KBM-7 (cell line): ENCODE measurements at places on chromosomes 1 and 21.

GRCh38 chr1:189424746-189425331, 1052.8 kb downstream of the BRINP3 start:
- DNase-seq, result no peak

GRCh38 chr21:41170442-41170841, 2.5 kb downstream of the BACE2 start:
- peak; percentile 19 for DNase-seq

GRCh38 chr1:46302641-46303037, 777 bp downstream of the LRRC41 start:
- peak; percentile 34 for DNase-seq

DNA sequence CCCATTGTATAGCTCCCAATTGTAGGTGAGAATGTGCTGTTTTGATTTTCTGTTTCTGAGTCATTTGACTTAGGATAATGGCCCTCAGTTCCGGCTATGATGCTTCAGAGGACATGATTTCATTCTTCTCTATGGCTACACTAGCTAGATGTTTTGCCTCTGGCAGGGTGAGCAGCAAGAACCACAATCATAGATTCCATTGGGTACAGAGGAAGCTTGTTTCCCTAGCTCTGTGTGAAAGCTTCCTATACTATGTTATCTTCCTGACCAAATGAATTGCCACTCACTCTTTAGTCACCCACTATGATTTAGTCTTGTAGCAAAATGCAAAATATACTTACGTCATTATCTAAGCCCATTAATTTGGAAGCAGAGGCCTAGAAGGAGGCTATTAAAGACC, 616.3 kb downstream of the PLA2G4A start:
- no peak for DNase-seq

GRCh38 chr21:29343519-29343918, 44.8 kb downstream of the BACH1 start:
- DNase-seq, result no peak

- no peak for DNase-seq
Observed at GRCh38 chr1:167430849-167431242, 87.5 kb downstream of the CD247 start.

DNA sequence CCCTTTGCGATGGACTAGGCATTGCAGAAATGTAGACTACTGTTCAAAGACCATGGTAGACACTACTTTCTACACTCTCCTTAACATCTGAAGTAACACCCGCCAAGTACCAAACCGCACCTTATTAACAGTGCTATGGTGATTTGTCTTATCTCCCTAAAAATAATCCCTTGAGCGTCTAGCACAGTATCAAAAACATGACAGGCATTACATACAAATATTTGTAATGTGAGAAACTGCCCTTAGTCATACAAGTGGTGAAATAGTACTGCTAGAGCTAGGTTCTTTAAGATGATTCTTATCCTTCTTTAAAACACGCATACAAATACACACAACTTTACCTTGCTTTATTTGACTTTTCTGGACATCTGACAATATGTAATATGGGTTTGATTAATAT, 27.2 kb downstream of the PUM1 start:
- no peak for DNase-seq

DNA sequence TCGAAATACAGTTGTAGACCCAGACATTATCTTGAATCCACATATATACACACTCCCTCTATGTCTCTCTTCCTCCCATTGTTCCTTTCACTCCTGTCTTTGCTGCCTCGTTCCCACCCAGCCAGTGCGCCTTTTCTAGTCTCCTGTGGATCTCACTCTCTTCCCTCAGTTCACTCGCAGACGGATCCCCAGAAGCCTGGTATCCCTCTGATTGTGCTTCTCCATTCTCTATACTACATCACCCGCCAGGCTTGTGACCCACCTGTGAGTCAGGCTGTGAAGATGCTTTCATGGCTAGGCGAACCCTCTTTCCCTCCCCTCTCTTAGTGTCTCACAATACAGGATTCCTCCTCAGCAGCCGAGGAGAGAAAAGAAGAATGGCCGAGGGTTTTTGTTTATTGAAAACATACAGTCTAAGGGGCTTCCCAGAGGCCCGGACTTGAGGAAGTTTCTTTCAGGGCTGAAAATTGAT, 1.5 kb downstream of the HCN3 start:
- no peak for DNase-seq

- no peak for DNase-seq
Observed at GRCh38 chr1:20555025-20555757, 2.8 kb downstream of the FAM43B start.

DNA sequence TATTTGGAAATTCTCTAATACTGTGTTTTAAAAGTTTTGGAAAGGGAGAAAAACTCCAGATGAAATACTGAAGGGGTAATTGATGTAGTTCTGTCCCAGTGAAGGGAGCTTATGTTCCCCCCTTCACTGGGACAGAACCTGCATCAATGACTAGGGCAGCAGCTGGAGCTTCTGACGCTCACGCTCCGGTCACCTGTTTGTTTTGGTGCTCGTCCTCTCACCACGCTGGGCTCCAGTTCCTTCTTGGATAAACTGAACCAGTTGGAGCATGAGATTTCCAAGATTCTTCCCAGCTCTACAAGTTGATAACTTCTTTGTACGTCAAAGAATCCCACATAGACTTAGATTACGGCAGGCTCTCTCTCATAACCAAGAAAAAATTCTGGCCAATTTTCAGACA, 51.4 kb upstream of the HNRNPU start:
- no peak for DNase-seq

GRCh38 chr1:84254703-84255238, 46.7 kb upstream of the SAMD13 start:
- no peak for DNase-seq

GRCh38 chr1:201941420-201942128, 4.8 kb downstream of the LMOD1 start:
- DNase-seq, result no peak

DNA sequence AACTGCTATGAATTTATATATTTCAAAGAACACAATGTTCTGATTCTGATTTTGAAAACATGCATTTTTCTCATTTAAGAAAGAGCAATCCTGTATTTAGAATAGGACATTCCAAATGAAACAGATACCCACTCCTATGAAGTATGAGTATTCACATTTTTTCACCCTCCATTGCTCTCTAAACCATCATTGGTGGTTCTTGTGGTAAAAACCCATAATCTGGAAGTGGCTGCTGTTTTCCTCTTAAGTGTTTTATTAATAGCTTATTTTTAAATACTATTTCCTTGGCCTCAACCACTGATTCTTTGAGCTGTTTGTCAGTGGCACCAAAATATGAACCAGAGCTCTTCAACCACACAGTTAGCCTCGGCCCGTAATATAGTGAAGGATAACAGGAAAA, 60.0 kb upstream of the ADAM30 start:
- no peak for DNase-seq

GRCh38 chr1:212847549-212847948, at the start of gene SPATA45:
Gene SPATA45, minus strand, starts transcription at chr1:212847649. Its CDS starts 11,500 bp downstream, at chr1:212836149.
- DNase-seq, result no peak

- no peak for DNase-seq
Observed at GRCh38 chr1:89900791-89901708, 80.2 kb downstream of the LRRC8D start.

- DNase-seq, result no peak
Observed at GRCh38 chr1:67673468-67674201, 11.4 kb upstream of the GADD45A start.

DNA sequence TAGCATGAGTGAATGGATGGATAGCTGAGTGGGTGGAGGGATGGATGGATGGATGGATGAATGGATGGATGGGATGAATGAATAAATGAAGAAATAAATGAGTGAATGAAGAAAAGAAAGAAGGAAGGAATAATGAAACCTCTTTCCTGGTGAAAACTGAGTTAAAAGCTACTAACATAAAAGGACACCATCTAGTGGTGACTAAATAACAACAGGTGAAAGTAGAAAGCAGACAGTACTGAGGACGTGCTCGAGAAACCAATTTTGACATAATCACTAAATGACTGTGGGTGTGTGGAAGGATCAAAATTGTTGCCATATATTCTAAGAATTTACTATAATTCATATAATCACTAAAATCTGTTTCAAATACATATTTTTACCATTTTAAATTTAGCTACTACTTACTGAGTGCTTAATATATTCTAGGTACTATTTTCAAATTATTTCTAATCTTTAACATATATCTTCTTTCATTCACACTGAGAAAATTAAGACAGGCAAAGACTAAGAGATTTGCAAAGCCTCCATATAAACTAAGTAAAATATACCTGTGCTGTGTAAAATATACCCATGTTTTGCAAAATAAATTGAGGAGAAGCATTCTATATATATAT, 522.9 kb downstream of the LRRIQ3 start:
- peak; percentile 26 for DNase-seq

GRCh38 chr1:194829492-194829891, 1643.1 kb upstream of the B3GALT2 start:
- no peak for DNase-seq

- no peak for DNase-seq
Observed at GRCh38 chr1:112356765-112357164, 39.2 kb upstream of the CTTNBP2NL start.

GRCh38 chr1:193629875-193630274, 443.5 kb upstream of the B3GALT2 start:
- DNase-seq, result peak; percentile 17
